ENCODE measurements at places on chromosomes 7 and 10.

- no peak for DNase-seq
These were observed 43.7 kb upstream of the NXPH1 start for GRCh38 chr7:8389593-8390261.

DNA sequence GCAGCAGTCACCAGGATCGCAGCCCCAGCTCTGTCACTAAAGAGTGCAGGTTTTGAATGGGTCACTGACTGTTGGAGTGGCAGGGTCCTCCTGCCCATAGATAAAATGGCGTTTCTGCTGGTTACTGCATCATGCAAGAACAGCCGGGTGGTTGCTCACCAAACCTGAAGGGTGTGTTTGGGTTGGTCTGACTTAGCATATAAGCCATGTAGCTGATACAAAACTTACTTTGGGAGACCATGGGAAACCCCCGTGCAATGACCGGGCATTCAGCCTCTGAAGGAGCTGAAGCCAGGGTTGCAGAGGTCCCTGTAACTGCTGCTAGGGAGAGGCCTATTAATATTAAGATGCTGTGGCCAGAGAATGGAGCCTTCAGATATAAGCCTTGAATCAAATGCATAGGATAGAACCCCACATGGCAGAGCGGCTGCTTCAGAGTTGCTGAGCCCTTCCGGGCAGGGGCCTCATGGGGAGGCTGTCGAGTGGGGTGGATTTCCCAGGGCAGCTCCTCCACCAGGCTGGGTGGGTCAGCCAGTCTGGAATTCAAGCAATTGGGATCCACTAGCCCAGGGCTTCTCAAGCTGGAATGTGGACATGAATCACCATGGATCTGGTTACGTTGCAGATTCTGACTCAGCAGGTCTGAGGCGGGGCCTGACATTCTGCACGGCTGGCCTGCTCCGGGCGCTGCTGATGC is 70.9 kb upstream of the CTBP2 start:
- DNase-seq: no peak

- peak; percentile 80 for DNase-seq
These were observed at the start of gene AHR for GRCh38 chr7:17298102-17298839. Gene AHR, plus strand, starts transcription at chr7:17298652. Its CDS starts 613 bp downstream, at chr7:17299265.

DNA sequence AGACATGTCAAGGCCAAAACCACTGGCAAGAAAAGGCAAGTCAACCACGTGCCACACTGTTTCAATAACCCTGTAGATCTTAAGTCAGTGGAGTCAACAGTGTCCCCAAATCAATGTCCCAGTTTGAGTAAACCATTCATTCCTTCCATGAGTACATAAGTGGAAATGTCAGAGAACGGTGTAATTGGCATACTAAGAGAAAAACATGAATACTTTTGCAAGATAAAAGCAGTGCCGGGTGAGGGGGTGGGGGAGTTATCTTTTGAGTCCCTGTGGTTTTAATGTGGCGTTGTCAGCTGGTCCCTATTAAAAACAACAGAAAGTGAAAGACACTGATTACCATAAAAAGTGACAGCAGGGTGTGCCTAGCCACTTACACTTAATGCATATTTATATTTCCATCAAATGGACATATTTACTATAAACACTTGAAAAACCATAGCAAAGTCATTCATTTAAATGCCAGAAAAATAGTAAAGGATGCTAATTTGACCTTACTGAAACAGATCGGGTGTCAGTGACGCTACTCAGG is 37.8 kb downstream of the RSU1 start:
- DNase-seq: no peak

GRCh38 chr7:134783294-134784069 is 4.0 kb downstream of the CALD1 start:
- no peak for DNase-seq

DNA sequence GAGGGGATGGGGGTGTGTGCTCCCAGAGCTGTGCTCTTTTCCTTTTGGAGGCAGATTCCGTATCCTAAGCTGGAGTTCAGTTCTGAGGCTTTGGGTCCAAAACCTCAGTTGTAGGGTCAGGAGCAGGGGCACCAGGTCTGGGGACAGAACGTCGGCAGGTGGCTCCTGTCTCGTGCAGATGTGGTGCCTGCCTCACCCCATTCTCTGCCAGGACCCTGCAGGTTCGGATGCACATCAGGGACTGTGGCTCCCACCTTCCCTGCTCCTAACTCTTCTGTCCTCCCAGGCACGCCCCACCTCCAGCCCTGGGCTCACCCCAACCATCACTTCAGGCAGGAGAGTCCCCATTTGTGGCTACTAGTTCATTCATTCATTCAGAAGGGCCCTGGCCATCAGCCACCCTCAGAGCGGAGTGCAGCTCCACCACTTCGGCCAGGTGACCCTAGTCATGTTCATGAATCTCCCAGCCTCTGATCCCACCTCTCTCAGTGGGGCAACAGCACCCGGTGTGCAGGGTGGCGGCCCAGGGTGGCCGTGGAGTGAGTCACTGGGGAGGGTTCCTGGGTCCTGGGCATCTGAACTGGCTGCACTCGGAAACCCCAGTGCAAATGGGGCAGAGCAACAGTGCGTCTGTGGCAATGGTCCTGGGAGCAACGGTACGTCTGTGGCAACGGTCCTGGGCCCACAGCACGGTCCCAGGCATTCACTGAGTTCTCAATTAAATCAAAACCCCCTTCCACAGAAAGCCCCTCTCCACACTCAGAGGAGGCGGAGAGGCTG is 100.8 kb upstream of the FAM20C start:
- DNase-seq: no peak

DNA sequence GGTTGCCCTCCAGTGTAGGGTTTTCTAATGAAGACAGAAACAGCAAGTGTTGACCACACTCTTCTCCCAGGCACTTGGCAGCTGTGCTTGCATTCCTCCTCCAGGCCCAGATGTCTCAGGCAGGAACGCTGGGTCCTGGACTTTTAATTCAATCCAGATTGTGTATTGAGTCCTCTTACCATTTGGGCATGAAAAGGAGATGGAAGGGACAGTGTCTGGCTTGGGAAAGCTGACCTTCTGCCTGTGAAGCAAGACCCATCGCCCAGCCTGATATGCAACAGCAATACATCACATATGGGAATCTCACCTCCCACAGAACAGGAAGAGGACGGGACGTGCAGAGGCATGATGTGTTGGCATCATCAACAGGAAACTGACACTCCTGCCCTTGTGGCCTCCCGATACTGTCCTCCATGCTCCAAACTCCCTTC is 174.4 kb upstream of the LYZL2 start:
- no peak for DNase-seq

- no peak for DNase-seq
These were observed 136.4 kb downstream of the VTI1A start for GRCh38 chr10:112583236-112583939.

DNA sequence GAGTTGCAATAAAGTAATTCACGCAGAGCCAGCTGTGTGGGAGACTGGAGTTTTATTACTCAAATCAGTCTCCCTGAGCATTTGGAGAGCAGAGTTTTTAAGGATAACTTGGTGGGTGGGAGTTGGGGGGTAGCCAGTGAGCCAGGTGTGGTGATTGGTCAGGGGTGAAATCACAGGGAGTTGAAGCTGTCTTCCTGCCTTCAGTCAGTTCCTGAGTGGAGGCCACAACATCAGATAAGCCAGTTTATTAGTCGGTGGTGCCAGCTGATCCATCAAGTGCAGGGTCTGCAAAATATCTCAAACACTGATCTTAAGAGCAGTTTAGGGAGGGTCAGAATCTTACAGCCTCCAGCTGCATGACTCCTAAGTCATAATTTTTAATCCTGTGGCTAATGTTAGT is 3.3 kb upstream of the CYP51A1 start:
- no peak for DNase-seq

DNA sequence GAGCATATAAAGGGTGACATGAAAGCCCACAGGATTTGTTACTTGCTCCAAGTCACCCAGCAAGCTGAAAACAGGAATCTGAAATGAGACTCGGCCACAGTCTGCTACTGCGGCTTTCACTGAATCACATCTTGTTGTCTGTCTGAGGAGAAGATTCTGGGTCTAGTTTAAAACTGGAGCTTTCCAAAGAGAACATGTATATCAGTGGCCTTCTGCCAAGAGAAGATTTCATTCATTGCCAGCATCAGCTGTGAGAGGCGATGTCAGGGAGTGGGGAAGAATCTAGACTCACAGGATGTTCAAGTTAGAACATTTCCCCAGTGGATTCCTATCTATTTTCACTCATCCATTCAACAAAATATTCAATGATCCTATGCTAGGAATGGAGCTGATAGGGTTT is 122.8 kb downstream of the GALNT17 start:
- no peak for DNase-seq

DNA sequence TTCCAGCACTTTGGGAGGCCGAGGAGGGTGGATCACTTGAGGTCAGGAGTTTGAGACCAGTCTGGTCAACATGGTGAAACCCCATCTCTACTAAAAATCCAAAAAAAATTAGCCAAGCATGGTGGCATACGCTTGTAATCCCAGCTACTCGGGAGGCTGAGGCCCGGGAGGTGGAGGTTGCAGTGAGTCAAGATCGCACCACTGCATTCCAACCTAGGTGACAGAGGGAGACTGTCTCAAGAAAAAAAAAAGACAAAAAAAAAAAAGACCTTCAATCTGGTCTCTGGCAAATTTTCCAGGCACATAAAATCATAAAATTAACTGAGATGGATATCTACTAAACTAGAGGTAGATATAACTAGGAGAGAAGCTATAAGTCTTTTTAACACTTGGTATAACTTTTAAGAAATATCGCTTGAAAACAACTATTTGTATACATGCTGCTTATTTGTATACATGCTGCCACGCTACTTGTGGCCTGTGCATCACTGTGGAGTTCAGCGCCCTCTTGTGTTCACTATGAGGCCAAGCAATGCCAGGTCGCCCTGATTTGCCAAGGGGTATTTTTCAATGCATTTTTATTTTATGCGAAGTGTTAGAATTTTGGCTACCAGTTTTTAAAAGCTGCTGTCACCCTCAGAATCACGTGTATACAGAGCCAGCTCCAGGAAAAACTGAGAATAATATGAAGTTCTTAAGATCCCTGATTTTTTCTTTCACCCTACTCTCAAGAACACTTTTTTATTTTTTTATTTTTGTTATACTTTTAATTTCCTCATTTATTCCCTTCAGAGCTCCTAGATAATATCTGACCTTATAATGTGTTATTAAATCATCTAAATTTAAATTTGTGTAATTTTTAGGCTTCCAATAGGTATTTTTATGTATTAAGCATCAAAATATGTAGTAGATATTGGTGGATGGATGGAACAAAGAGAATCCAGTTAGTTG is 26.7 kb downstream of the CYCS start:
- no peak for DNase-seq

DNA sequence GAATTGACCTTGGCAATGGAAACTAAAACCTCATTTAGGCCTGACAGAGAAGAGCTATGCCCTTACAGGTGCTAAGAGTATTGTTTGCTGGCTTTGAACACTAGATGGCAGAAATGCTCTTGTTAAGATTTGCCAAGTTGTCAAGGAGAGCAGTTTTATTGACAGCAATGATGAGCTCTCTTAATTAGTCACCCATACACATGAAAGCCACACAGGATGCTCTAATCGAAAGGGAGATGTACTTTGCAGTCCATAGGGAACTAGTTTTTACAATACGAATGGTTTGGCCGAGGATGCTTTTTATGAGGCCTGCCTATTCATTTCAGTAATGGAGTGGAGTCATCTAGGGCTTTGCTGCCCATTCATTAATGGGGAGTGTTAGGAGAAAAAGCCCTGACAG is 45.4 kb upstream of the MBL2 start:
- no peak for DNase-seq

DNA sequence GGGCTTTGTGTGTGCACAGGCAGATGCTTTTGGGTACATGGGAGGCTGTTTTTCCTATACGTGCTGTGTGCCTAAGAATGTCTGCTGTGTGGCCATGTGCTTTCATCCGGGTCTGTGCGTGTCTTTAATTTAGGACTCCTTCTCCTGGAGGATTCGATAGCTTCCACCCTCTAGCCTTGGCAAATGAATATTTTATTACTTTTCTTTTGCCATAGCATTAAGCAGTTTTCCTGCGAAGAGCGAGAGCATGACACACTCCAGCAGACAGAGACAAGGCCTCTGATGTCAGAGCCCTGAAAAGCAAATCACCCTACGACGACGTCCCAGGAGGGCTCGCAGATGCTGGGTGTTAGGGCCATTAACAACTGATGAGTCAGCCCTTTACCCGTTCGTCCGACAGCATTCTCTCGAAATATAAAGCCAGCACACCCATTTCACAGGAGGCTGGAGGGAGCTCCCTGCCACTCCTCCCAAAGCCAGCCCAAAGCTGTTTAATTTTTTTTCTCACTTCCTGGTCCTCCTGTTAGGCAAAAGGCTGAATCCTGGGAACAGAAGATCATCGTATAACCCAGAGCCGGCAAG is 311.3 kb upstream of the ZMIZ1 start:
- no peak for DNase-seq

DNA sequence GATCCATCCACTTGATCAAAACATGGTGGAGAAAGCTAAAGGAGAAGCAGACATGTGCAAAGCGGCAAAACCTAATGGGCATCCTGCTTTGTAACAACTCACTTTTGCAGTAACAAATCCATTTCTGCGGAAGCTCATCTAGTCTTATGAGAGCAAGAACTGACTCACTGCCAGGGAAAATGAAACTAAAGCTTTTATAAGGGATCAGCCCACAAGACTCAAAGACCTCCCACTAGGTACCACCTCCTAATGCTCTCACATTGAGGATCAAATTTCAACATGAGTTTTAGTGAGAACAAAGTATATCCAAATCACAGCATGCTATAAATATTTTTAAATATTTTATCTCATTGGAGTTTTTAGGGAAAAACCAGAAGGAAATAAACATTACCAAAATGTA is 120.1 kb upstream of the GNAI1 start:
- DNase-seq: no peak

All from stimulated activated CD4-positive, alpha-beta T cell treated with anti-CD3 and anti-CD28 coated beads, Interleukin-1b, Interleukin-23, amount 100 ng/mL, for 1 hour (primary cell).